Ureter (tissue), 1 donor: ENCODE measurements at places on chromosomes 16 and 17.
A peak's percentile ranks its signal among the peaks of the same experiment; 100 is the strongest.

- DNase-seq, result no peak
Measured at GRCh38 chr17:68439656-68440290, 17.5 kb downstream of the WIPI1 start.

DNA sequence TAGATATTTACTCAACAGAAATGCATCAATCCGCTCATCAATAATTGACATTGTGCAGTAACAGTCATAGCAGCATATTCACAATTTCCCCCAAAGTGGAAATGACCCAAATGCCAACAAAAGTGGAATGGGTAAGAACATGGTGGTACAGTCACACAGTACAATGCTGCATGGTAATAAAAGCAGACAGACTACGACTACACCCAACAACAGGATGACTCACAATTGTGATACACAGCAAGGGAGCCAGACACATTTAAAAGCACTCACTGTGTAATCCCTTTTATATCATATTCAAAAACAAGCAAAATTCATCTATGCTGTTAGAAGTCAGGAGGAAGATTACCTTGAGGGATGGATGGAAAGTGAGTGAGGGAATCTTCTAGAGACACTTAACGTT, 76.5 kb upstream of the NUDT7 start:
- DNase-seq, result no peak

DNA sequence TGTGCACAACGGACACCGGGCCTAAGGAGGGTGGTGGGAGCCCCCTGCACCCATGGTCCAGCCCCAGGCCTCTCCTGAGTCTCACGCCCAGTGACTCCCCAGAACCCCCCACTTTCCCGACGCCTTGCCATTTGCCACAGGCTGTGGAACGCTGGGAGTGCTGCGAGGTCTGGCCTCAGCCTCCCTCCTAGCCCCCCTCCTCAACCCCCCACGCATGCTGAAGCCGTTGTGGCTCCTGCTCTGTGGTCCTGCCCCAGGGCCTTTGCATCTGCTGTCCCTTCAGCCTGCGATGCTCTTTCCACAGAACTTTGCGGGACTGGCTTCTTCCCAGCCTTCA, 226.0 kb upstream of the GSE1 start:
- DNase-seq, result peak; percentile 31

GRCh38 chr16:49515016-49515565, 141.5 kb downstream of the C16orf78 start:
- DNase-seq, result no peak

GRCh38 chr17:32503251-32504165, 16.7 kb downstream of the CDK5R1 start:
- no peak for DNase-seq

GRCh38 chr17:42185621-42185930, 324 bp upstream of the HCRT start:
- DNase-seq, result no peak

DNA sequence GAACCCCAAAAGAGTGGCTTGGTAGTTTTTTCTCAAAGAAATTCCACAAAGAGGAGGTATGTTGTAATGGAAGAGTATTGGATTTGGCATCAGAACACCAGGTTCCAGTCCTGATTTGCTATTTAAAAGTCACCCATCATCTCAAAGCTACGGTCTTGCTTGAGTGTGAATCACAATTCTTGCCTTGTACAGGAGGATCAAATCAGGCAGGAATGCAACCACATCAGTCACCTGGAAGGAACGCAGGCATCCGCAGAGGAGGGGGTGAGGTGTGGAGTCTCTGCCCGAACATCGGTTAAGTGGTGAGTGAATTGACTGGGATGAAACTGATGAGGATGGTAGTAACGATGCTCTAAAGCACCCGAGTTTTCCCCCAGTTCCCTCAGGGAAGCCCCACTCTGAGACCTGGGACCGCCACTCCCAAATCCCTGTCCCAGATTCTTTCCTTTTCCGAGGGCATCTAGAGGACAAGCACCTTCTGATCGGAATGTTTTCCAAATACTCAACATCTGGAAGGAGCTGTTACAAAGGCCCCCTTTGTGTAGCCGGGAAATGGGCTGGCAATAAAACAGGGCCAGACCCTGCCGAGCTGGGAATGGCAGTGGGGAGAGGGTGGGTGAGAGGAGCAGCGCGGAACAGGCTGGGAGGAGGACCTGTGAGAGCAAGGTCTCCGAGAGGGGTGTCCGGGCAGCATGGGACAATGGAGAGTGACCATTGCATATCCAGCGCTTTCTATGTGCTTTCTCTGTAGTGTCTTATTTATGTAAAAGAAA, 469.6 kb downstream of the SLC39A11 start:
- no peak for DNase-seq

- DNase-seq, result no peak
Measured at GRCh38 chr16:78629173-78629572, 529.7 kb downstream of the WWOX start.

- no peak for DNase-seq
Measured at GRCh38 chr17:14352136-14352535, 51.3 kb downstream of the HS3ST3B1 start.

DNA sequence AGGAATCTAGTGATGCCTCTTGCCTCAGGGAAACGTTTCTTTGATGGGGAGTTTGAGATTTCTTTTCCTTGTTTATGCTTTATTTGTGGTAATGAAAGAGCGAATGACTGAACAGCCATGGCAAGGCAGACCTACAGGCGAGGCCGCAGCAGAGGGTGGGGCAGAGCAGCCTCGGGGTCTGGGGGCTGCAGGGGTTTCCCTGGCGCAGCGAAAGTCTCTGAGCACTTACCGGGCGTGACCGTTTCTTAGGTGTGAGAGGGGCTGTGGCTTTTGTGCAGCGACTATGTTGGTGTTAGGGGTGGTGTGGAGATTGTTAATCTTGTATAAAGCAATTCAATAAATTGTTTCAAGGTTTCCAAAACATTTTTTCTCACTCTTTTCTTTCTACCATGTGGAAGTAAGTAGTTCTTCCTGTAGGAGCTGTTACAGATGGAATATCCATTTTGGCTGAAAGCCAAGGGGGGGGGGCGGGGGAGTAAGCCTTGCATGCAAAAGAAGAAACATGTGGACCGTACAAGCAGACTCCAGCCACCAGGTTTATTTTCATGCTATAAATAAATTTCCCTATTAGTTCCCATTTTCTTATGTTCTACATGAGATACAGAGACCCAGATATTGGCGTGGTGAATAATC, 34.8 kb downstream of the UBN1 start:
- DNase-seq, result no peak
